ENCODE measurements at places on chromosomes 5 and 9. TPM values are rescaled to one million over a fixed set of nuclear protein-coding genes. Genes with fewer than 3 reads are reported as not detected.
A peak's percentile ranks its signal among the peaks of the same experiment; 100 is the strongest.

DNA sequence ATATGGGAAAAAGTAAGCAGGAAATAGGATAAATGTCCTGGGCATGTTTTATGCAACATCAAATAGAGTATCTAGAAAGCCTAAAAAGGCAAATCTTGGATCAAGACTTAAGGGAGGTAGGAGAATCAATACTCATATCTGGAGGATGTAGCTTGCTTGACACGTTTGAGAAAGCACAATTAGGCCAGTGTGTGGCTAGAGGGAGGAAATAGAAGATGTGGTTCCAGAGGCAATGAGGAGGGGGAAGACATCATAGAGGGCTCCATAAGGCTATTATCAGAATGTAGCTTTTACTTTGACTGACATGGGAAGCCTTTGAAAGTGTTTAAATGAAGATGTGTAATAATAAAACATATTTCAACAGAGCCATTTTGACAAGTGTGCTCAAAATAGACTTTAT is 200.7 kb upstream of the CDH12 start:
- no peak for DNase-seq

DNA sequence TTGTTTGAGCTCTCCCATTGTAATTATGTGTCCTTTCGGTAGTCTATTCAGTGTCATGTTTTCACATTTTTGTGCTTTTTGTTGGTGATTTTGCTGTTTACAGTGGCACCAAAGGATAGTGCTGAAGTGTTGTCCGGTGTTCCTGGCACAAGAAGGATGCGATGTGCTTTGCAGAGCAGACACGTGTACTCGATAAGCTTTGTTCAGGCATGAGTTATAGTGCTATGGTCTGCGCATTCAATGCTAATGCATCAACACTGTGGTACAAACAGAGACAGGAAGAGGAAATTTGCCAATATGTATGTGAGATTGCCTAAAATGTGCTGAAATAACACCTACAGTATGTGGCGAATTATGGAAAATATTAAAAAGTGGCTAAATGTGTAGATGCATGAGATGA is 913.4 kb upstream of the ACO1 start:
- DNase-seq: no peak

GRCh38 chr9:86354011-86354817 is at the start of gene TUT7:
Gene TUT7, minus strand, starts transcription at chr9:86354410. Its CDS starts 1,211 bp downstream, at chr9:86353199.
- peak; percentile 96 for DNase-seq

DNA sequence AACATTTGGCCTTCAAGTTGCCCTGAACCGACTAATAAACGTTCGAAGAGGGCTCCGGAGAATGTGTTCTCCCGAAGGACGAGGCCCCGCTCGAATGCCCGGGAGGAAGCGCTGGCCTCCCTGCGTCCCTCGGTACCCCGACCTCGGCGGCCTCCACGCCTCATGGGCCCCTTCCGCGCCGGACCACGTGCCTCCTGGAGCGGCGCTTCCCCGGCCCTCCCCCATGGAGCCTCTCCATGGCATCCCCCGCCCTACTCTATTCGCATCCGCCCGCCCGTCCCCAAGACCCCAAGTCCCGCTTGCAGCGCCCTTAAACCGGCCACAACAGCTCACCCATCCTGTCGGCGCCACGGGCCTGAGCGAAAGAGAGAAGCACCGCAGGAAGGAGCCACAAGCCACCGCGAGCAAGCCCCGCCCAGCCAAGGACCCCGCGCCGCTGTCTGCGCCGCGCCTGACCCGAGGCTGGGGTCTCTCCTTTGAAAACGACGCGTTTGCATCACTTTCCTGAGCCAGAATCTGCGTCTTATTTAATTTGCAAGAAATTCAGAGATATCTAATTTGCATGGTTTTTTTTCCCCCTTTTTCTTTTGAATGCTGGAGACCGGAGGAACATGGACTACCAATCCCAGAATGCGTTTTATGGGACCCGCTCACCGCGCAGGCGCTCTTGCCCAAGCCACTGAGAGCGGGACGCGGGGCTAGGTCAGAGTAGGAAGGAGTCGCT is at the start of gene RPS23:
Gene RPS23, minus strand, starts transcription at position 368 of the 724 bp plus-strand sequence. Its CDS starts 31 bp downstream, at position 337.
- peak; percentile 96 for DNase-seq

- no peak for DNase-seq
Measured at GRCh38 chr9:96057155-96057554, 181.7 kb downstream of the ERCC6L2 start.

DNA sequence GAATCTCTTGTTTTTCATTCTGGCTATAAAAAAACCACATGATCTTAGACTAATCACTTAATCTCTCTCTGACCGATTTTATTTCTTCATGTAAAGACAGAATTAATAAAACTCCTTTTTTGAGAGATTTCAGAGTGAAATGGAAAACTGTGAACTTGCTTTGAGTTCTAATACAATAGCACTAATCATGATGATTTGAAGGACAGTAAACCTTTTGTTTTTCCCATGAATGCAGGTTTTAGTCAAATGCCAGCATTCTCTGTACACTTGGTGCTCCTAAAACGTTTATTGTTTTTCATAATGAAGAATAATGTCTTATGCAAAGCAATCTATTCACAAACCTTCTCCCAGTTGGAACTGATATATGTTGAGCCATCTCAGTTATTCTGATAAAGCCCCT is 86.8 kb downstream of the SLC24A2 start:
- no peak for DNase-seq

DNA sequence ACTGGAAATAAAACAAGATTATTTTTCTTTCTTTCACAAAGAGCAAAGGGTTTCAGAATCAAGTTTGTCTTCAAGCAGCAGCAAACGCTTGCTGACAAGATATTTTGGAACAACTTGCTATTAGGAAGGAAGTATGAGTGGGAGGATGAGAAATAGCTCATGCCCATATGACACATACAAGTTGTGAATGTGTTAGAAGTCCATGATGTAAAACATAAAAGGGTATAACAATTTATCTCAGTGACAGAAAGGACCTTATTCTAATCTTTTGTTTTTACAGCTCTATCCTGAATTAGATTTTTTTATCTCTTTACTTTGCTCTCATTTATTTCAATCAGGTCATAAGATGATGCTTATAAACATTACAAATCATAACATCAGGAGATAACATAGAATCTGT is 516.6 kb upstream of the MEF2C start:
- DNase-seq: no peak

GRCh38 chr5:160458806-160459800 is 37.4 kb downstream of the PTTG1 start:
- DNase-seq: no peak

- DNase-seq: no peak
Measured at GRCh38 chr9:126057121-126057825, 269.4 kb upstream of the MVB12B start.

GRCh38 chr5:141809380-141810096 is 68.7 kb downstream of the PCDH1 start:
- no peak for DNase-seq

- no peak for DNase-seq
Measured at GRCh38 chr9:136545692-136545964, 220 bp downstream of the NOTCH1 start.

DNA sequence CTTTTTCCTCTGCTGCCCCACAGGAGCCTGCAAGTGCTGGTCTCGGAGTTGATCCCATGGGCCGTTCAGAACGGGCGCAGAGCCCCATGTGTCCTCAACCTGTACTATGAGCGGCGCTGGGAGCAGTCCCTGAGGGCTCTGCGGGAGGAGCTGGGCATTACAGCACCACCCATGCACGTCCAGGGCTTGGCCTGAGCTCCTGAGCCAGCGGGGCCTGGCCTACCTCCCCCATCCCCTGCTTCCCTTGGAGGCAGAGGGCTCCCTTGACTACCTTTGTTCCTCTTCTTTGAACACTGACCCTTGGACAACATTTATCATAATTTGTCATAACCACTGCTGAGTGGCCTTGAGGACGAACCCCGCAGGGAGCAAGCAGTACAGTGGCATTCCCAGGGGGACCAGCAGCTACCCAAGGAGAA is 6.9 kb upstream of the SLC27A4 start:
- no peak for DNase-seq

DNA sequence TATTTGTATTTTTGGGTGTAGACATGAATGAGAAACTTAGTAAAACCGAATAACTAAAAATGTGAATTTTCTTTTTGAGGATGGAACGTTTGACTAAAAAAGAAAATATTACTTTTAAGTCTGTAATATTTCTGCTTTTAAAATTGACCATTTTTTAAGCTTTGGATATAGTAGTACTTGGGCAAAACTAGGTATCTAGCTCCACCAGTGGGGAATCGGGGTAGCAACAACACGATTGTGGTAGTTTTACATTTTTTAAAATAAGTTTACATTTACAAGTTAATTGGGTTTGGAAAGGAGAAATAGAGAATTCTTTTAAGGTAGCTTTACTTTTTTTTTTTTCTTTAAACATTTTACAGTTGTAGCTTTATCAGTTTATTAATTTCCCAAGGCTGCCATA is 154.4 kb downstream of the MAN2A1 start:
- no peak for DNase-seq

DNA sequence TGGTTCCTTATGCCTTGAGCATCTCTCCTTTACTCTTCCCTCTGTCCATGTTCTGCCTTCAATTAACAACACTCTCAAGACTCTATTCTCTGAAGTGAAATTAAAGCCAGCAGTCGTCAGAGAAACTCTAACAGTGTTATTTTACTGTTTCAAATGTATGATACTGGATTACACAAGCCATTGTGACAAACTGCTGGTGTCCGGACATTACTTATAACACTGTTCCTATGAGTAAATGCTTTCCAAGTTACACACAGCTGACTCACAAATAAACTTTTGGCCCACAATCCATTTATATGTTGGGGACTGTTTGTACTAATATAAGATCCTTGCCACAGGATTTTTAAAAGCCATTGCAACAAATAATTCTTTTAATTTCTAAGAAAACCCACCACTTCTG is 63.2 kb upstream of the GHR start:
- DNase-seq: peak; percentile 15

DNA sequence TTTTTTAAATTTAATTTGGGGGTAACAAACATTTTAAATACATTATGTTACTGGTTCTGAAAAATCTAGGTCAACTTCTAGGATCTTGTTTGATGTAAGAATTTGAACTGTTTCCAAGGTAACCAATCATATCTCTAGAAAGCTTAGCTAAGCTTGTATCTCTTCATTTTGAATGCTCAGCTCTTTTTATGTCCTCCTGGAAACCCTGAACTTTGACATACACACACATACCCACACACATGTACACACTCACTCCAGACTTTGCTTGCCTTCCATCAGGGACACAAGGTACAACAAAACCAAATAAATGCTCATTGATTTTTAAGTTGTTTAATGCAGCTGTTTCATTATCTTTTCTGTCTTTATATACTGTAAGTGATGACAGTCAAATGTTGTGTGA is 178.5 kb downstream of the RAB3C start:
- DNase-seq: no peak

GRCh38 chr9:116635908-116636307 is 51.2 kb upstream of the TRIM32 start:
- no peak for DNase-seq

- no peak for DNase-seq
Measured at GRCh38 chr9:87567571-87567970, 69.9 kb downstream of the DAPK1 start.

- DNase-seq: no peak
Measured at GRCh38 chr9:29285818-29286217, 1712.5 kb upstream of the C9orf72 start.

GRCh38 chr9:136020206-136020605 is 59.0 kb upstream of the UBAC1 start:
- no peak for DNase-seq

- DNase-seq: no peak
Measured at GRCh38 chr9:130774183-130774582, 60.9 kb upstream of the ABL1 start.

GRCh38 chr9:79049371-79049770 is 522.4 kb upstream of the TLE4 start:
- DNase-seq: no peak

DNA sequence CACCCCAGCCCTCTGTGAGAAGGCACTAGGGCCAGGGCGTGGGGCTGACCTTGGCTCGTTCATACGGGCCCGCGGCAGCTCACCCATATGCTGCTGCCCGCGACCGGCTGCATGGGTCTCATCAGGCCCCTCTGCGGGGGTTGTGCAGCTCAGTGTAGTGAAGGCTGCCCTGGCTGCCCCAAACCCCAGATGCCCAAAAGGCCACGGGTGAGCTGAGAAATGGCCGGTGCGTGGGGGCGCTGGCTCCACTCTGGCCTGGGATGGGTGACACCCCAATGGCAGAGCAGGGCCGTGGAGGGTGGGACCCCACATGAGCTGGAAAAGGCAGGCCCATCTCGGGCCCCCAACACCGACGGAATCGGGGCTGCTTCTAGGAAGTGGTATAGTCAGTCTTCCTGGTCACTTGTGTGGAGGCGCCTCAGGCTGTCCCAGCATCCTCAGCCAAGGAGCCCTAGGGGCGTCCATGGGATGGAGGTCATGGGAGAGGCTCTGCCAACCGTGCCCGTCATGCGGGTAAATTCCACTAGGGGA is 19.4 kb upstream of the LRRC14B start:
- no peak for DNase-seq

DNA sequence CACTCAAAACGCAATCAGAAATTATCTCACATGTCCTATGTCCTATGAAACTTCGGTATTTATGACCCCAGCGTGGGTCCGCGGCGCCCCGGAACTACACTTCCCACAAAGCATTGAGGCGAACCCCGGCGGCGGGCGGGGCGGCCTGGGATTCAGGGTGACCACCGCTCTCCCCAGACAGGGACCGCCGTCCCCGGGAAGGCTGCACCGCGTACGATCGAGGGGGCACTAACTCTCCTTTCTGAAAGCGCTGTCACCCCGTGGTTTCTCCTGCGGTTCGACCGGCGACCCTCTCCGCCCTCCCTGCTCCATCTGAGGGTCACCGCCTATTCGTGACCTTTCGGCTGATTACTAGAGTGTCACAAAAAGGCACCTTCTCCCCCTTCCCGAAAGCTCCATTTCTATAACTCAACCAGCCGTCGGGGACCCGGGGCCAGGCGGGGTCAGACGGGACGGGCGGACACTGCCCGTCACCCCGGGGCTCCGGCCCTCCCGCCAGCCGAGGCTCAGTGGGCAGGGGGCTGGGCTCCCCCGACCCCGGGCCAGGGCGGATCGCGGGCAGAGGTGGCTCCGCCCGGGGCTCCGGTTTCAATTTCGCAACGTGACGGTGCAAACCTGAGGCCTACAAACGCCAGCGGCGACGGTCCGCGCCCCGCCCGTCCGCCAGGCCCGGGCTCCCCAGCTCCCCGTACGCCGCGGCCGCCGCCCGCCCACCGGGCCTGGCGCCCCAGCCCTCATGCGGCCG is 1.3 kb downstream of the ECPAS start:
- DNase-seq: peak; percentile 66

Gene PCDHA1
- polyA plus RNA-seq: not detected

Gene PCDHB14
- polyA plus RNA-seq: 11.3 TPM

Gene CCL27
- 1.1 TPM for polyA plus RNA-seq

Gene PTTG1
- 87.8 TPM for polyA plus RNA-seq

Gene NKD2
- polyA plus RNA-seq: 15.6 TPM

Gene SFXN1
- 61.4 TPM for polyA plus RNA-seq

Gene DND1
- polyA plus RNA-seq: 0.35 TPM

Gene CDH6
- polyA plus RNA-seq: 89.6 TPM

Gene GPR151
- not detected for polyA plus RNA-seq

Gene MYO10
- polyA plus RNA-seq: 43.8 TPM

Gene SPAG8
- 10.4 TPM for polyA plus RNA-seq

Gene MRPS30
- 79.1 TPM for polyA plus RNA-seq

Gene TSTD2
- polyA plus RNA-seq: 46.8 TPM

Data from left kidney (tissue), 8 donors.